Calu3 (cell line): ENCODE measurements at places on chromosomes 7 and 10.

GRCh38 chr10:51030480-51030879, 43.8 kb upstream of the PRKG1 start:
- H3K27ac ChIP-seq, result no peak overlapping the region
- no peak overlapping the region for H3K4me3 ChIP-seq
- peaks cover 7% of the 10 kb centered on the region for H3K4me1 ChIP-seq
- DNase-seq, result no peak
- H3K36me3 ChIP-seq, result no peaks in the 10 kb centered on the region

- DNase-seq, result no peak
- H3K36me3 ChIP-seq, result no peaks in the 10 kb centered on the region
- H3K27ac ChIP-seq, result no peak overlapping the region
- peaks cover 74% of the 10 kb centered on the region for H3K27me3 ChIP-seq
- peaks cover 15% of the 10 kb centered on the region for H3K4me1 ChIP-seq
Measured at GRCh38 chr10:17286562-17287550, 58.8 kb downstream of the VIM start.

DNA sequence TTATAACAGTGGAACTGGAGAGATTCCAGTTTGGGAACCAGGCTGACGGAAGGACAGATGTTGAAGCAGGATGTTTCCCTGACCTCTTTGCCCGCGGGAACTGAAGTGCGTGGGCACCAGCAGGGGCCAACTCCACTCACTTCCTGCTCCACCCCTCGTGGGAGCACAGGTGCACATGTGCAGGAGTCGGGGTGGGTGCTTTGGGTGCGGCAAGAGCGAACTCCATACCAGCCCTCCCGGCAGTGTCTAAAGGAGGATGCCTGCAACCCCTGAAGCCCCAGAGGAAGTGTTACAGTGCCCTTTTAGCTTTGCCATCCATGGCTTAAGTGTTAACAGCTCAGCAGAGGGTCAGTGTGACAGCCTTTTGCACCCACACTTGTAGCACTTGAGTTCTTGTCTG, 27.4 kb upstream of the UBE3C start:
- no peak overlapping the region for H3K27ac ChIP-seq
- peaks cover 85% of the 10 kb centered on the region for H3K27me3 ChIP-seq
- no peak overlapping the region for H3K4me3 ChIP-seq
- no peaks in the 10 kb centered on the region for H3K36me3 ChIP-seq
- no peak for DNase-seq

- DNase-seq, result peak; percentile 28
- H3K4me3 ChIP-seq, result peak overlapping the region; percentile 38
- H3K27ac ChIP-seq, result peak overlapping the region; percentile 66
Measured at GRCh38 chr7:130114776-130115175, 44.4 kb downstream of the KLHDC10 start.

DNA sequence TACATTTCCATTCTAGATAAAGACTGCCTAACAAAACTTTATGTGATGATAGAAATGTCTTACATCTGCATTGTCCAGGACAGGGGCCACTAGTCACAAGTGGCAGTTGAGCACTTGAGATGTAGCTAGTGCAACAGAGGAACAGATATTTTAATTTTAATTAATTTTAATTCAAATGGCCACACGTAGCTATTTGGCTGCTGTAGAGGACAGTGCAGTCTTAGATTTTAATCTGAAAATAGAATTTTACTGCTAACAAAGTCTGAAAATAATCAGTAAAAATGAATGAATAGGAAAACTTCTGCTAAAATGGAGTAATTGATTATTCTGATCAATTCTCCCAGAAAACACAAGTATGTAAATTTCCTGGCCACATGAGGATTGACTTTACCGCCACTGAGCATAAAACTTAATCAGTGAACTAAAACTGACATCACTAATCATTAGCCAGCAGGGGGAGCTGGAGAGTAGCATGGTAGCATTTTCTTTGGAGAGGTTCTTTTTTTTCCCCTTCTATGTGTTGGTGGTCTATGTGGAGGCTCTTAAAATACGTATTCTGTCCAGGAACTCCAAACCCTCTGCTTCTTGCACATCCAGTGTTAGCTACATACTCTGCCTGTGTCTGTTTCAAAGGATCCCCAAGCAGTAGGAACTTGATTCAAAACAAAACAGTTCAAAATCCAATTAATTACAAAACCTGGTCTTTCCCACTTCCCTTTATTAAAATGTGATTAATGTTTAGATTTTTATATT, 52.1 kb downstream of the TSPAN12 start:
- H3K4me1 ChIP-seq, result no peaks in the 10 kb centered on the region
- no peak overlapping the region for H3K27ac ChIP-seq
- H3K36me3 ChIP-seq, result no peaks in the 10 kb centered on the region

- H3K36me3 ChIP-seq, result peaks cover 27% of the 10 kb centered on the region
- no peaks in the 10 kb centered on the region for H3K27me3 ChIP-seq
- H3K27ac ChIP-seq, result no peak overlapping the region
- H3K4me3 ChIP-seq, result no peak overlapping the region
- H3K4me1 ChIP-seq, result peaks cover 13% of the 10 kb centered on the region
- no peak for DNase-seq
Measured at GRCh38 chr10:104252368-104252767, 2.3 kb upstream of the GSTO1 start.
